ENCODE measurements at places on chromosomes 6 and 20. TPM values are rescaled to one million over a fixed set of nuclear protein-coding genes. Genes with fewer than 3 reads are reported as not detected.

DNA sequence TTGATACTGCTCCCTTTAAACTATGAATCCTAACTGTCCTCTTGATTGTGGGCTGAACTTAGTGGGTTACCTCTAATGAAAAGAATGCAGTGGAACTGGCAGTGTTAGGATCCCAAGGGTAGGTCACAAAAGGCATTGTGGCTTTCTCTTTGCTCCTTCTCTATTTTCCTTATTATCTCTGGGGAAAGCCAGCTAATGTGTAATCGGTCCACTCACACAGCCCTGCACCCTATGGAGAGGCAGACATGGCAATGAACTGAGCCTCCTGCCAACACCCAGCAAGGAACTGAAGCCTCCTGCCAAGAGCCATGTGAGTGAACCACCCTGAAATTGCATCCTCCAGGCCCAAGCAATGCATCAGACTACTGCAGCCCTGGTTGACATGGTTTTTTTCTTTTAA, 24.6 kb upstream of the ZNF133 start:
- DNase-seq, result no peak

DNA sequence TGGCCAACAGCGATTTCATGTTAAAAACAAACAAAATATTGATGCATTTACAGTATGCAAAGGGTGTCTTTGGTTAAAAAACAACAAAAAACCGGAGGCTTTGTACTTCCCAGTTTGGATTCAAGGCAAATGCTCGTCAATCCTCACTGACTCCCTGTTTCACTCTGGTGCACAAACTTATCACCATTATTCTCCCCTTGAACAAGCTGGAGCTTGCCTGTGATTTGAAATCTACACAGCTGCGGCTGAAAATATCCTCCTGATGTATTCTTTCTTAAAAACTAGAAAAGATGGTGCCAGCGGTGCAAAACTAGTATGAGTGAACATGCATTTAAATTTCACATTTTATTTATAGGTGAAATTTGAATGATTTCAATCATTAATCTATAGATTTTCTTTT, 3.3 kb downstream of the PERP start:
- DNase-seq, result no peak

DNA sequence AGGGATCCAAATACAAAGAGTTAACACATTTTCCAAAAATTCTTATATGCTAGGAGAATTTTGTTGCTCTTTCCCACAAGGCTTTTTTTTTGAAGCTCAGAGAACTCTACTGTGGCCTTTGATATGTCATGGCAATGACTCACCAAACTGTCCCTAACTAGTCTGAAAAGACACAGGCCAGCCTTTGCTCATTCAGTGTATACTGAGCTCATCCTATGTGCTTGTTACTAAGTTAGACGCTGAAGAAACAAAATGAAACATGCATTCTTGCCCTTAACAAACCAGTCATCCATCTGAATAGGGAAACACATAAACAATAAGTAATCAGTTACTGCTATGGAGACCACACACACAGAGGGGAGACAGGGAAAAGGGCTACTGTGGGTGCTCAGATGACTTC, 291.8 kb downstream of the FOXC1 start:
- DNase-seq, result no peak

SLA2 gene
- total RNA-seq, result 18.9 TPM

KPNA5 gene
- total RNA-seq, result 7.6 TPM

QKI gene
- total RNA-seq, result 123 TPM
